HFFc6 (cell line): ENCODE measurements at places on chromosomes 4 and X. TPM values are rescaled to one million over a fixed set of nuclear protein-coding genes. Genes with fewer than 3 reads are reported as not detected.

OTUD6A gene
- total RNA-seq, result not detected in 2 replicates

GPAT3 gene
- 0.75 to 1.8 TPM (median 0.84 TPM) in 3 replicates for total RNA-seq

NKX6-1 gene
- total RNA-seq, result not detected in 3 replicates

LINC00632 gene
- total RNA-seq, result 119 to 236 TPM (median 179 TPM) in 3 replicates

PLP1 gene
- total RNA-seq, result 0.20 to 0.69 TPM (median 0.59 TPM) in 3 replicates

TIGD4 gene
- total RNA-seq, result not detected in 2 replicates

CXCL1 gene
- total RNA-seq, result 0.96 to 5.0 TPM (median 1.00 TPM) in 3 replicates

RADX gene
- total RNA-seq, result 0.13 to 0.26 TPM (median 0.24 TPM) in 3 replicates

AKAP4 gene
- not detected in 3 replicates for total RNA-seq

SPANXD gene
- total RNA-seq, result 3.1 TPM in 1 of 3 replicates, not detected in the others

STAG2 gene
- 41.6 to 47.7 TPM (median 44.5 TPM) in 3 replicates for total RNA-seq

TENT5D gene
- total RNA-seq, result not detected in 3 replicates

ZMYM3 gene
- 27.0 to 30.1 TPM (median 28.7 TPM) in 3 replicates for total RNA-seq

DNA sequence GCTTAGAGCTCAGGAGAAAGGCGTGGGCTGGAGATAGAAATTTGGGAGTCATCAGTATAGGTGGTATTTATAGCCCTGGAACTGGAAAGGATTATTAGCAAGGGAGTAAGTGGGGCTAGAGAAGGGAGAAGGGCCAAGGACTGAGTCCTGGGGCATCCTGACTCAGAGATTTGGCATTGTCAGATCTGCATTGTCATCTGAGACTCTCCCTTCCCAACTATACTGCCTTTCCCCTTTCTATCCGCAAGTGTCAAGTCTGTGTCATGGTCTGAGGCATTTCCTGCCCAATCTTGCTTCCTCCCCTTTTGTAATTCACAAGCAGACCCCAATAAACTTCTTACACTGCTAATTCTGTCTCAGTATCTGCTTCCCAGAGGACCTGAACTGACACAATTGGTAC is 24.4 kb upstream of the SLC25A43 start:
- peaks cover 39% of the 10 kb centered on the region for H3K4me1 ChIP-seq
- peak overlapping the region; percentile 85 for H3K27ac ChIP-seq
- H3K27me3 ChIP-seq, result peaks cover 2% of the 10 kb centered on the region; the same call in 1 of the 2 replicates
- H3K4me3 ChIP-seq, result peak overlapping the region; percentile 34; the same call in 1 of the 2 replicates
- H3K36me3 ChIP-seq, result no peaks in the 10 kb centered on the region

GRCh38 chr4:87120411-87121162 is 99.8 kb downstream of the KLHL8 start:
- DNase-seq, result no peak
- no peaks in the 10 kb centered on the region for H3K27me3 ChIP-seq
- no peak overlapping the region for H3K4me3 ChIP-seq
- H3K4me1 ChIP-seq, result peaks cover 22% of the 10 kb centered on the region

GRCh38 chrX:53280331-53281320 is 758 bp downstream of the IQSEC2 start:
- peak overlapping the region; percentile 83 for H3K27ac ChIP-seq
- H3K4me1 ChIP-seq, result peaks cover 29% of the 10 kb centered on the region

DNA sequence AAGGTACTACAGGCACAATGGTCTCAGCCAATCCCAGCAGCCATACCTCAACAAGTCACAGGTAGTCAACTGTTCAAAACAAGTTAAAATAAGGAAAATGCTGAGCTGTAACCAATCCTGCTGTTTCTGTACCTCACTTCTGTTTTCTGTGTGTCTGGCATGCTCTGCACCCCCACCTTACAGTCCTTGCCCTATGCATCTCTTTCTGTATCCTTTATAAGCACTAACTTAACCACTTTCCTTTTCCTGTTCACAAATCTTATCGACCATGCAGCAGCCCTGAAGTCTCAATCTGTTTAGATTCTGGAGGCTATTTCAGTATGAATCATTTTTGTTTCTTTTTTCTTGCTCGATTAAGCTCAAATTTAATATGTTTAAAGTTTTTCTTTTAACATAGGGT is 12.5 kb upstream of the FAM13A start:
- no peaks in the 10 kb centered on the region for H3K36me3 ChIP-seq
- no peak for DNase-seq
- peaks cover 15% of the 10 kb centered on the region for H3K4me1 ChIP-seq
- peaks cover 4% of the 10 kb centered on the region for H3K27me3 ChIP-seq
- no peak overlapping the region for H3K27ac ChIP-seq
- H3K4me3 ChIP-seq, result no peak overlapping the region

GRCh38 chr4:55635282-55635681 is 816 bp downstream of the NMU start:
- no peak overlapping the region for H3K27ac ChIP-seq
- H3K27me3 ChIP-seq, result peaks cover 30% of the 10 kb centered on the region
- H3K36me3 ChIP-seq, result no peaks in the 10 kb centered on the region

GRCh38 chr4:16129336-16129735 is 45.5 kb upstream of the PROM1 start:
- peaks cover 29% of the 10 kb centered on the region for H3K27me3 ChIP-seq
- H3K36me3 ChIP-seq, result no peaks in the 10 kb centered on the region; the same call in 1 of the 2 replicates
- H3K4me3 ChIP-seq, result no peak overlapping the region
- H3K27ac ChIP-seq, result no peak overlapping the region
- no peaks in the 10 kb centered on the region for H3K4me1 ChIP-seq

DNA sequence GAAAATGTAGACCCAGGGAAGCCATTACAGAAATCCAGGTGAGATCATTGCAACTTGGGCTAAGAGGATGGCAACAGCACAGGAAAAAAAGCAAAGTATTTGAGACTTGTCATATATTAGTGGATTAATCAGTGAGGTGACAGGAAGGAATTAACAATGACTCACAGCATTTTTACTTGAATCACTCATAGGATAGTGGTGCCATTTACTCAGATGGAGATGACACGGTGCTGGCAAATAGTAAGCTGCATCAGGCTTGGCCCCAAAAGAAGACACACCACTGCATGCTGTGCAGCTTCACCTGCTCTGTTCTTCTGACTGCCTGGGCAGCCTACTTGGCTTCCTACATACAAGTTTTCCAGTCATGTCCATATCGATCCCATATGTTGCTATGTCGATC is 144.8 kb downstream of the FRYL start:
- H3K4me1 ChIP-seq, result peaks cover 11% of the 10 kb centered on the region
- H3K4me3 ChIP-seq, result no peak overlapping the region
- no peak overlapping the region for H3K27ac ChIP-seq
- no peaks in the 10 kb centered on the region for H3K36me3 ChIP-seq

- no peaks in the 10 kb centered on the region; the same call in 1 of the 2 replicates for H3K27me3 ChIP-seq
- no peaks in the 10 kb centered on the region for H3K36me3 ChIP-seq
- H3K4me1 ChIP-seq, result peaks cover 18% of the 10 kb centered on the region
- peak; percentile 42 for DNase-seq
- no peak overlapping the region for H3K27ac ChIP-seq
Observed at GRCh38 chrX:24259544-24260240, 54.2 kb downstream of the SUPT20HL2 start.

DNA sequence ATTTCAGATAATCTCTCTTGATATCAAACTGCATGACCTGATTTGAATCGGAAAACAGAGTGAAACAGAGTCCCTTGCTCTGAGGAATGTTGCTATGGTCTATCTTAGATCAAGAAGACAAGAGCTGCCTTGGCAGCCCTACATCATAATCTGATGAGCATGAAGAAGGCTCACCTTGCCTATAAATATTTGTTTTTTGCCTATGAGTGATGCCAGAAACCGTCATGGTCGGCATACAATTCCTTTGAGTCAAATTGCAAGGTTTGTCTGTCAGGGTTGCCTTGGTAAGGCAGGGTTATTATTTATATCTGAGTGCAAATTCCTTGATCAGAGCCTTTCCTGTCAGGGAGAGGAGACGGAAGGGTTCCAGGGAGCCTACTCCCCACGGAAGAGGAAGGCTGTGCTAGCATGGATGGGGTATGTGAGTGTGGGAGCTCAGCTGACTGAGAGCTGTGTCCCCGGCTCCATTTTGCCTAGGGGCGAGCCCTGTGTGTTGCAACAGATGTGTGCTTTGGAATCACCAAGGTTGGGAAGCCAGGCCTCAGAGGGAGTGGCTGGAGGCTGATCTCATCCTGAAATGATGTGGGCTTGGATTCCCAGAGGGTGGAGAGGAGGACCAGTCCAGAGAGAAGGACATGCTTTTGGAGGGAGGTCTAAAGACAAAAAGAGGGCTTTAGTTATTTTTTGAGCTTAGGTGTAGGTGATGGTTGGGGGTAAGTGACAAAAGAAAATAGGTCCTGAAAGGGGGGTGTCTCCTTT is 43.6 kb downstream of the RTL9 start:
- H3K4me1 ChIP-seq, result peaks cover 43% of the 10 kb centered on the region
- H3K4me3 ChIP-seq, result peak overlapping the region; percentile 72
- peak; percentile 83 for DNase-seq
- H3K27me3 ChIP-seq, result no peaks in the 10 kb centered on the region; the same call in 1 of the 2 replicates
- H3K36me3 ChIP-seq, result no peaks in the 10 kb centered on the region
- peak overlapping the region; percentile 97 for H3K27ac ChIP-seq

DNA sequence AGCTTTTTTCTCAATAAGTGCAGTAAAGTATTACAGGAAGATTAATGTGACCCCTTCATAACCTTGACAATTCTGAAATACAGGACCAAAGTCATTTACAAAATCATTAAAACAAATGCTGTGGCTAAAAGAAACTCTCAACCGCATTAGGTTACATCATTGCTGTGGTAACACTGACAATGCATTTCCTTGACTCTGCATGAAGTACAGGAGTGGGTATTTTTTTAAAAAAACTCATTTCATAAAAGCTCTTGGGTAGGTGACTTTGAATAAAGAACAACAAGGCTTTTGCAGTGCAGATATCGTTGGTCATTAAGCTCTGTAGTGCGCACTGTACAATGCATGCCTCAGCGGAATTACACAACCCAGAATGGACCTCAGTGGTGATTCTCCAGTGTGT is 23.4 kb upstream of the XK start:
- H3K4me1 ChIP-seq, result no peaks in the 10 kb centered on the region
- no peak overlapping the region for H3K27ac ChIP-seq
- H3K36me3 ChIP-seq, result no peaks in the 10 kb centered on the region
- DNase-seq, result no peak

DNA sequence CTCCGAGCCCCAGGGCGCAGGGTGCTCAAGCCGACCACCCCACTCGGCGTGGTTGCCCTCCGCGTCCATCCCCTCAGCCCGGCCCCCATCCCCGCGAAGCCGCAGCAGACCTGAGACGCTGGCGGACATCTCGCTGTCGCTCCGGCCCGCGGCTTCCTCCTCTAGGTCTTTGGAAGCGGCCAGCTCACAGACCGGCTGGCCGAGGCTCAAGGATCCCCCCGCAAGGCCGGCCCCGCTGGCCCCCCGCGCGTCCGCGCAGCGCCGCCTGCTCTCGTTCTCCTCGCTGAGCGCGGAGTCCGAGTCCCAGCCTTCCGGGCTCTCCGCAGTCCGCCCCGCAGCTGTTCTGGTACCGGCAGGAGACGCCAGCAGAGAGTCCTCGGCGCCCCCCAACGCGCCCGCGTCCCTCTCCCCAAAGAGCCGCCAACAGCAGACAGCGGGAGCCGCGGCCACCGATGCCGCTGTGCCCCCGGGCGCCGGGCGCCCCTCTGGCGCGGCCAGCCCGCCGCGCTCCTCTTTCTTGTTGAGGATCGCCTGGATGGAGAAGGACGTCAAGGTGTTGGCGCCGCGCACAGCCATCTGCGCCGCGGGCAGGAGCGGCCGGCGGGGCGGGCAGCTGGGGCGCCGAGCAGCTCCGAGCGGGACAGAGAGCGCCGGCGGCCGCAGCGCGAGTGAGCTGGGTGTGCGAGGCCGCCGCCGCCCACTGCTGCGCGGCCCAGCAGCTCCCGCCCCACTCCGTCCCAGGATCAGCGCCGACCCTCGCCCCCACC is at the start of gene NKX3-2:
Gene NKX3-2, minus strand, starts transcription at position 670 of the 767 bp plus-strand sequence. Its CDS starts 94 bp downstream, at position 576.
- no peak for DNase-seq
- peaks cover 8% of the 10 kb centered on the region for H3K36me3 ChIP-seq
- H3K27ac ChIP-seq, result no peak within 1 kb of the TSS
- H3K27me3 ChIP-seq, result peaks cover 53% of the 10 kb centered on the region
- H3K4me1 ChIP-seq, result peaks cover 38% of the 10 kb centered on the region

GRCh38 chr4:3267576-3268394 is 18.8 kb downstream of the MSANTD1 start:
- H3K27me3 ChIP-seq, result peaks cover 33% of the 10 kb centered on the region
- H3K4me1 ChIP-seq, result no peaks in the 10 kb centered on the region
- H3K36me3 ChIP-seq, result no peaks in the 10 kb centered on the region
- DNase-seq, result no peak
- no peak overlapping the region for H3K4me3 ChIP-seq

DNA sequence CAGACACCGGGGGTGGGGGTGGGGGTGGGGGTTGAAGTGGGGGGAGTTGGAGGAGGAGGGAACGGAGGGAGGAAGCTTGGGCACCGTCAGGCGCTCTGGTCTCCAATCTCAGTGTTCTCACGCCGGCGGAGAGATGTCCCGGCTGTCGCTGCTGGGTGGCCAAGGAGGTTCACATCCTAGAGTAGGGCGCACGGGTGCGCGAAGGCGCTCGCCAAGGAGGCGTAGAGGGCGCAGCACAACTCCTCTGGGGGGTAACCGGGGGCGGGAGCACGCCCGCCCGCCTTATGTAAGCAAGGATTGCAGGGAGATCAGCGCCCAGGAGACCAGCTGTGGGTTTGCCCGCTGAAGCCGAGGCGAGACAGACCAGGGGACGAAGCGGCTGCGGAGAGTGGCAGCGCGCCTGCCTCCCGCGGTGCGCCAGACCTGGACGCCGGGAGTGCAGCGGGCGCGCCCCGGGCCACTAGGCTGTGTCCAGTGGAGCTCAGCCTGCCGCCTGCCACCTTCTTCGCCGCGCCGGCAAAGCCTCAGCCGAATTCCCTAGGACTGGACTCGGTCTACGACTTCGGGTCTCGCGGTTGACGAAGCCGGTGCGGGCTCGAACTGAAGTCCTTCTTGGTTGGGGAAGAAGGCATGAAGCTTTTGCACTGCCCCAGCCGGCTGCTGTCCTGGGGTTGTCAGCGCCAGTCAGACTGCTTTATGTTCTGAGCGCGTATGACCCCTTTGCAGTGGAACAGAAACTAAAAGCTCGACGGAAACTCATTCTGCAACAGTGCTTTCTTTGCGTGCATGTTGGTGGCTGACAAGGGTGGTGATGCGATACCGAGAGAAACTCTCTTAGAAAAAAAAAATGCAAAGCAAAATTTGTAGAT is 707 bp upstream of the UNC5C start:
- H3K27me3 ChIP-seq, result peaks cover 5% of the 10 kb centered on the region
- DNase-seq, result no peak
- no peaks in the 10 kb centered on the region for H3K4me1 ChIP-seq
- H3K4me3 ChIP-seq, result no peak overlapping the region

DNA sequence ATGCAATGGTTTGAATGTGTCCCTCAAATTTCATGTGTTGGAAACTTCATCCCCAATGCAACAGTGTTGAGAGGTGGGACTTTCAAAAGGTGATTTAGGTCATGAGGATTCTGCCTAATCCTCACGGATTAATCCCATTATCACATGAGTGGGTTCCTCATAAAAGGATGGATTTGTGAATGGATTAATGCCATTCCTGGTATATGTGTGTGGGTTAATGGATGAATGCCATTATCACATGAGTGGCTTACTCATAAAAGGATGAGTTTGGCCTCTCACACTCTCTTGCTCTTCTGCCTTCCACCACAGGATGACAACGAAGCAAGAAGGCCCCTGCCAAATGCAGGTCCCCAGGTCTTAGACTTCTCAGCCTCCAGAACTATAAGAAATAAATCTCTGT is 30.5 kb upstream of the NEUROG2 start:
- H3K27ac ChIP-seq, result no peak overlapping the region
- no peak overlapping the region for H3K4me3 ChIP-seq
- H3K36me3 ChIP-seq, result no peaks in the 10 kb centered on the region
- H3K4me1 ChIP-seq, result peaks cover 7% of the 10 kb centered on the region
- no peak for DNase-seq
